ENCODE measurements at places on chromosomes 1 and 21.

DNA sequence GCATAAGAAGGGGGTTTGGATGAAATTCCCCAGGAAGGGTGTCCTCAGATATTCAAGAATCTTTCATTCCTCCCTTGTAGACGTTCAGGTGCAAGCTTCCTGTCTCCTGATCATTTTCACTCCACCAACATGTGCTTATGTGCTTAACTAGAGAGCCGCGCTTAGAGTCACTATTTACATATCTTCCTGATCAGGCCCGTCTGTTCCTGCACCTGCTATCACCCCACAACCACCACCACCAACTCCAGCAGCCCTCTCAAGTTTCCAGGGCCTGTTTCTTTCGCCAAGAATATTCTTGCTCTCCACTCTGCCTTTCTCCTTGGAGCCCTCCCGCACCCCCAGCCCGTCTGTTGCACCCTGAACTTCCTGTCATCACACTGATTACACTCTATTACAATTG is 113.4 kb downstream of the SPSB1 start:
- no peak for DNase-seq

DNA sequence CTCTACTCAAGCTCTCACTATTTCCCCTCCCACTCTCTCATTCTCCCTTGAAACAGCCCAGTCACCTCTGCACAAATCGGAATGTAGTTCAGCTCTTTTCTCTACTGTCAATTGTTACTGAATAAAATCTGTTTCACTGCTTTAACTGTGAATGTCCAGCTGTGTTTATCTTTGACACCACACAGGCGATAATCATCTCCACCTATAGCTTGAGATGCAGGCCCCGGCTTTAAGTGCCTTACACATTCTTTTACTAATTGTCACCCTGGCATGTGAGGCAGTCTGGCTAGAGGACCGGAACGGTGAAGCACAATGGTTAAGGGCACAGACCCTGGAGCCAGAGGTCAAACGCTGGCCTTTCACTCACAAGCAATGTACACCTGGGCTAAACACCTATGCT is 122.8 kb upstream of the C8B start:
- no peak for DNase-seq

GRCh38 chr1:236204039-236204438 is 61.7 kb downstream of the GPR137B start:
- no peak for DNase-seq

- no peak for DNase-seq
Measured at GRCh38 chr1:154599658-154600057, 8.3 kb downstream of the ADAR start.

DNA sequence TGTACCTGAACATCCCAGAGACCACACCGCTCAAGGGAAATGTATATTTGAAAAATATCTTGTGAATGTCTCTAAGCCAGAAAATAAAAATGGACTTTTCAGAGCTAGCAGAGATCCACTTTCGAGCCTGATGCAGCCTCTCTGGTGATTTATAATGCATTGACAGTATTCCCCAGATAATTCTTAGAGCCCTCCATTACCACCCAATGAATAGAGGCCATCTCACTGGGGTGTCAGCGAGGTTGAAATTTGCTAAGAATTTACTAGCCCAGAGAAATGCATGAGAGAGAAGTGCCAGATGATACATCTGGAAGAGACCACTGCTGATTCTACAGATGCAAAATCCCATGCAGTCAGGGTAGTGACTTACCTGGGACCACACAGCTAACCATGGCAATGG is 25.5 kb upstream of the NTPCR start:
- no peak for DNase-seq

DNA sequence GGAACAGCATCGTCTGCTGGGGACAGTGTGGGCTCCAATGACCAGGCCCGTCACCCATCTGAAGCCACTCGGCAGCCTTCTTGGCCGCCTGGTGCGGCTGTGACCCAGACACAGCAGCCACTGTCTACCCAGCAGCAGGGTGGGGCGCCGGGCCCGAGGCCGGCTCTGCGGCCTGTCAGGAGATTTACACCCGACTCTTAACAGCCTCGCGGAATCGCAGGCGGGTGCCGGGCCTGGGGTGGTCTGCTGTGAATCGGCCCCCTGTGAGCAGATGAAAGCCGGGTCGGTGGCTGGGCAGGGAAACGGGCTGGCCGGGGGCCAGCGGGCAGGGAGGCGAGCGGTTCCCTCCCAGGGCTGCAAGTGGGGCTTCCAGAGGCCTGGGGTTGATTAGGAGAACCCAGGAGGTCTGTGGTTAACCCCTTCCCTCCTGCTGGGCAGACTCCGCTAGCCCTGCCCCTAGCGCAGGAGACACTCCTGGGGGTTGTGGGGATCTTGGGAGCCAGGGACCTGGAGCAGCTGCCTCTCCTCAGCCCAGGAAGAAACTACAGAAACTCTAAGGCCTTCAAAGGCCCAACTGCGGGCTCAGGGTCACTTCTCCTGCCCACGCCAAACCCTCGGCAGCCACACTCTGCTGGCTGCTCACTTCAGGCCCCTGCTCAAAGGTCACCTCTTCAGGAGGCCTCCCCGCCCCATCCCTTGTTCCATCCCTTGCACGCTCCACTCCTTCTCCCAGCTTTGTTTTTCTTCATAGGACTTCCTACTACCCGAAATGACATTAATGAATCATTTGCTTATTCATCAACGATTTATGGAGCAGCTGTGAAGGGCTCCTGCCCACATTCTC is 15.6 kb downstream of the RUNX3 start:
- DNase-seq = no peak

GRCh38 chr1:176551146-176551545 is 88.2 kb downstream of the PAPPA2 start:
- no peak for DNase-seq

- peak; percentile 94 for DNase-seq
Measured at GRCh38 chr1:212488436-212489283, 55.9 kb downstream of the NENF start.

- DNase-seq = no peak
Measured at GRCh38 chr1:175385316-175385715, 192.7 kb upstream of the KIAA0040 start.

GRCh38 chr1:20051218-20051829 is 18.7 kb upstream of the PLA2G5 start:
- no peak for DNase-seq

DNA sequence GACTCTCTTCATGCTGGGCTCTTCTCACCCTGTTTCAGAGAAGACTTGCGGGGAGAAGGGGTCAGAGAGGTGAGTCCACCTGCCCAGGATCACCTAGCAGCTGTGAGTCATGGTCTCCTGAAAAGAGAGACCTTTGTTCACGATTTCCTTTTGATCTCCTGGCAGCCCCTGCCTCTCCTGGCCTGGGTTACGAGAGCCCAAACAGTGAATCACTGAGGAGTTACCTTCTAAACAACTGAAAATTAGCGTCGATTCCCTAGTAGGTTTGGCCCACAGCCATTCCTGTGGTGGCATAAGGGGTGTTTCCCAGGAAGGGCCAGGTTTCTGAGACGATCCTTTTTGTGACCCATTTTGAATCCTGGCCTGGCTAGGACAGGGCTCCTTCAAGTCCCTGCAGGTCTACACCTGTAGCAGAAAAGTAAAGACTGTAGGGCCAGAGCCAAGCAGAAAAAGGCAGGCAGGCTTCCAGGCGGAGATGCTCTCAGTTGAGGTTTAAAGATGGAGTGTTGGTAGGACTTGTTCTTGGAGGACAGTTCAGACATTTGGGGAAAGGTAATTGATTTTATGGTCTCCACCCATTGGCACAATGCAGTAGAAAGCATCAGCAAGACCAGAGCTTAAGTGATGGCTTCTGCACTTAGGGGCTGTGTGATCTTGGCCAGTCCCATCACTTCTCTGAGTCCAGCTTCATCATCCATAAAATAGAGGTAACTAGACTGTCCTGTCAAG is 2.1 kb upstream of the PLA2G2E start:
- no peak for DNase-seq

GRCh38 chr1:209900734-209901133 is 37.3 kb upstream of the SYT14 start:
- DNase-seq = no peak

- peak; percentile 40 for DNase-seq
Measured at GRCh38 chr1:114558544-114558943, 22.9 kb downstream of the BCAS2 start.

DNA sequence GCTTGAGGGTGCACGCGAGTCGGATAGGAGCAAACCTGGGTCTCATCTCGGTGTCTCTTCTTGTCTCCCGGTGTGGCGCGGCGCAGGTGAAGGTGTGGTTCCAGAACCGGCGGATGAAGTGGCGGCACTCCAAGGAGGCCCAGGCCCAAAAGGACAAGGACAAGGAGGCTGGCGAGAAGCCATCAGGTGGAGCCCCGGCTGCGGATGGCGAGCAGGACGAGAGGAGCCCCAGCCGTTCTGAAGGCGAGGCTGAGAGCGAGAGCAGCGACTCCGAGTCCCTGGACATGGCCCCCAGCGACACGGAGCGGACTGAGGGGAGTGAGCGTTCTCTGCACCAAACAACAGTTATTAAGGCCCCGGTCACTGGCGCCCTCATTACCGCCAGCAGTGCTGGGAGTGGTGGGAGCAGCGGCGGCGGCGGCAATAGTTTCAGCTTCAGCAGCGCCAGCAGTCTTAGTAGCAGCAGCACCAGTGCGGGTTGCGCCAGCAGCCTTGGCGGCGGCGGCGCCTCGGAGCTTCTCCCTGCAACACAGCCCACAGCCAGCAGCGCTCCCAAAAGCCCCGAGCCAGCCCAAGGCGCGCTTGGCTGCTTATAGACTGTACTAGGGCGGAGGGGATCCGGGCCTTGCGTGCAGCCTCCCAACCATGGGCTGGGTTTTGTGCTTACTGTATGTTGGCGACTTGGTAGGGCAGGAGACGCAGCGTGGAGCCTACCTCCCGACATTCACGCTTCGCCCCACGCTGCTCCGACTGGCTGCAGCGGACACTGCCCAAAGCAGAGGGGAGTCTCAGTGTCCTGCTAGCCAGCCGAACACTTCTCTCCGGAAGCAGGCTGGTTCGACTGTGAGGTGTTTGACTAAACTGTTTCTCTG is 5.1 kb downstream of the HLX start:
- DNase-seq = no peak

- DNase-seq = no peak
Measured at GRCh38 chr1:225942574-225942973, 1.6 kb upstream of the LEFTY2 start.

- no peak for DNase-seq
Measured at GRCh38 chr1:63601912-63602311, 8.7 kb downstream of the PGM1 start.

- DNase-seq = no peak
Measured at GRCh38 chr1:31814631-31815306, 1.1 kb downstream of the SPOCD1 start.

- no peak for DNase-seq
Measured at GRCh38 chr1:60888126-60888525, 194.2 kb upstream of the NFIA start.

DNA sequence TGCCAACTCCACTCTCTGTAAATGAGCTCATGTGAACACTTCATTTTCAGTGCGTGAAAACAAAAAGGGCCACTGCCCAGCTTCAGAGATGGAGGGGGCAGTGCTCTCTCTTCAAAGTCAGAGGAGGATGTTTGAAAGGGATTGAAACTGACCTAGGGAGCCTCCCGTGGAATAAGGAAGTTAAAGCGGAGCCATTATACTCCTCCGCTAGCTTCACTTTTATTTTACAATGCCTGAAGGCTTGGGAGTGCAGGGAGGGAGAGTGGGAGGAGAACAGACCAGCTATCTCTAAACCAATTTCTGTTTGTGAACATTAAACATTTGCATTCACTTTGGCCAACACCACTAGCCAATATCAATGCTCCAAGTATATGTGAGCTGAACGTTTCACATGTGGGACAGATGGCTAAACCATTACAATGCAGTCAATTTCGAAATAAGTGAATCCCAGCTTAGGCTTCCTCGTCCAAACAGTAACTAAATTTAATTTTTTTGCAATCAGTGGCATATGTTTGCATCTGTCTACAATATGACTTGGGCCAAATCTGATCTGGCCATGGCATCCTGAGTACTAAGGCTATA is 126.9 kb downstream of the ESRRG start:
- no peak for DNase-seq

DNA sequence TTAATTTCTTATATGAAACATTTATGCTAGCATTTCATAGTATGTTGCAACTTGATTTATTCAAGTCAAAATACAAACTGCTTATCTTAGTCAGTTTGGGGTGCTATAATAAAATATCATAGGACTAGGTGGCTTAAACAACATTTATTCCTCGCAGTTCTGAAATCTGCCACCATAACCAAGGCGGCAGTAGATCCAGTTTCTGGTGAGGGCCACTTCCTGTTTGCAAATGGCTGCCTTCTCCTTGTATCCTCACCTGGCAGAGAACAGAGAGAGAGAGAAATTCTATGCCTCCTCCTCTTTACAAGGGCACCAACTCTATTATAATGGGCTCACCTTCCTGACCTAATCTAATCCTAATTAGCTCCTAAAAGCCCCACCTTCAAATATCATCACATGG is 76.1 kb upstream of the RGS2 start:
- peak; percentile 7 for DNase-seq

- peak; percentile 16 for DNase-seq
Measured at GRCh38 chr1:22827666-22828483, 117.2 kb downstream of the EPHB2 start.

- DNase-seq = no peak
Measured at GRCh38 chr1:107702946-107703571, 261.9 kb downstream of the VAV3 start.

DNA sequence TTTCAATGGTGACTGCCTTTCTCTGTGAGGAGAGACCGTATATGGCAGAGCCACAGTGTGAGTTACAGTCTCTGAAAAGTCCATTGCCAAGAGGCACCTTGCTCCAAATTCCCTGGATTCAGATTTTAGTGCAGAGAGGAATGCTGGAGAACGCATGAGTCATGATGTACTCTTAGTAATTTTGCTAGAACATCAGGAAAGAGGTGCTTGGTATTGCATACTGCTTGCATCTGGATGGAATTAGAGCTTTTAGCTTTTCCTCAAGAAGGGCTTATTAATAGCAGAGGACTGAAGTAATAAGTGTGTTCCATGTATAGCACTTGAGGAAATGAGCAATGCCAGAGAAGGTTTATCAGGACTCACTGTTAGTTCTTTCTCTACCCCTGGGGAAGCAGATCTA is 40.5 kb upstream of the AKT3 start:
- no peak for DNase-seq

GRCh38 chr1:163821679-163822078 is 499.9 kb downstream of the NUF2 start:
- DNase-seq = no peak

- no peak for DNase-seq
Measured at GRCh38 chr1:247359559-247359958, 27.9 kb upstream of the ZNF496 start.

GRCh38 chr1:230379928-230380327 is 46.2 kb downstream of the PGBD5 start:
- DNase-seq = no peak

DNA sequence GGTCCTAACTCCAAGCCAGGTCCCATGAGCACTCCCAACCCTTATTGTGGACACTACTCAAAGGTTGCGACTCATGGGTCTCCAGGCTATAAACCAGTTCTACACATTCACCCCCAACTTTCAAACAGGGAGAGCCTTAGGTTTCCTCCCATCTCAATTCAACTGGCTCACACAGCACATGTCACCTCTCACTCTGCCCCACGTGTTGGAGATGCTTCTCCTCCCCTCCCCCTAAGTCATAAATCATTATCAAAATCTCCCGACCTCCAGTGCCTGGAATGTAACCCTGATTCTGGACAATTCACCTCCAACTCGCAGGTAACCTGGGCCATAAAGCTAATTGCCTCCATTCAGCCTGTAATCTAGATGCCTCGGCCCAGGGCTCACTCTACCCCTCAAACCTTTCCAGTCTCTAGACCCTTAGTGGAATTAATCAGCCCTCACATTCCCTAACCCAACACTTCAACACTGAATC is 595 bp downstream of the AK2 start:
- no peak for DNase-seq

- DNase-seq = no peak
Measured at GRCh38 chr1:228280106-228280901, 72.5 kb downstream of the OBSCN start.

Measured in inflammatory macrophage (primary cell).